ENCODE measurements at places on chromosomes 1 and 21. TPM values are rescaled to one million over a fixed set of nuclear protein-coding genes. Genes with fewer than 3 reads are reported as not detected.

NTMT2 gene
- total RNA-seq, result not detected

AQP10 gene
- total RNA-seq, result 1.1 TPM

ADAMTS5 gene
- 1.9 TPM for total RNA-seq

SPSB1 gene
- total RNA-seq, result 1.0 TPM

HSD3B2 gene
- 1.0 TPM for total RNA-seq

SLX9 gene
- 40.2 TPM for total RNA-seq
